Aorta (tissue), 5 donors: ENCODE measurements at places on chromosomes 7 and 10.

DNA sequence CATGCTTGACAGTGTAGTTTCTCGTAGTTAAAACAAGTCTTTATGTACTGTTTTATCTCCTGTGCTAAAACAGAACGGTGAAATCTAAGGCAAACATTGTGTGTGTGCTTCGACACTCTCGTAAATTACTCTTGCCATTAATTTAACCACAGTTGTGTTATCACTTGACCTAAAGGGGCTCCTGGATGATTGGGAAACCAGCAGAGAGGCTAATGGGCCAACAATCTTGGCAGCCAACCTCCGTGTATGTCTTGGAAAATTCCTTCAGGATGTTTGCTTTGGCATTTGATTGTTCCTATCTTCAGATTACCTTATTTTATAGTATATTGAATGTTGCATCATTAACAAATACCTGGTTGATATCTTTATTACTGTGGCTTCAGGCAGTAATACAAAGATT lies 409.5 kb downstream of the SDK1 start:
- DNase-seq: no peak

GRCh38 chr10:72524489-72524888 lies 101.4 kb downstream of the MICU1 start:
- DNase-seq: no peak

GRCh38 chr7:154858836-154859537 lies 143.9 kb downstream of the PAXIP1 start:
- no peak for DNase-seq

GRCh38 chr7:100472121-100472851 lies 6.7 kb downstream of the TSC22D4 start:
- DNase-seq: no peak

DNA sequence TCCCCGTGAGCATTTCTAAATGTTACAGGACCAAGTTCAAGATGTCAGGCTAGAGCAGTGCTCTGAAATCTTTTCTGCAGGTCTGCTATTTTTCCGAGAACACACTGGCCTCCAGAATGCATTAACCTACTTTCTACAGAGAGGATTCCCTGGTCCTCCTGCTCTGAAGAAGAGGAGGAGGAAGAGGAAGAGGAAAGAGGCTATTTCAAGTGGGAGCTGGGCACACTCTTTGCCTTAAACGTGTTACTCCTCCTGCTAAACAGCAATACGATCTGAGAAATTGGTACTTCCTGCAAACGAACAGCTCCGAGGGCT lies 157.4 kb downstream of the FRMD4A start:
- DNase-seq: no peak

DNA sequence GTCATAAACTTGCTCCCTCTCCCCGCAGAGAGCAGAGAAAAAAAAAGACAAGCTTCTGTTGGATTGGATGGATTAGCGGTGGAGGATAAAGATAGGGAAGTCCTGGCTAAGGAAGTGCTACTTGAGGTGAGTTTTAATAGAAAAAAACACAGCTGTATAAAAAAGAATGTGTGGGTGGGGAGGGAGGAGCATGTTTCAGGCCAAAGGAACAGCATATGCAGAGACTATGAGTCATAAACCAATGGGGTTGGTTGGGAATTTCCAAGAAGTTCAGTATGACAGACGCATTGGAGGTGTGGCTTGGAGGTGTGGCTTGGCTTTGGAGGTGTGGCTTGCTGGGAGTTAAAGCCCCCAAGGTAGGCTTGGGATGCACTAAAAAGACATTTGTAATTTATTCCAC lies 103.0 kb upstream of the LSM8 start:
- no peak for DNase-seq

DNA sequence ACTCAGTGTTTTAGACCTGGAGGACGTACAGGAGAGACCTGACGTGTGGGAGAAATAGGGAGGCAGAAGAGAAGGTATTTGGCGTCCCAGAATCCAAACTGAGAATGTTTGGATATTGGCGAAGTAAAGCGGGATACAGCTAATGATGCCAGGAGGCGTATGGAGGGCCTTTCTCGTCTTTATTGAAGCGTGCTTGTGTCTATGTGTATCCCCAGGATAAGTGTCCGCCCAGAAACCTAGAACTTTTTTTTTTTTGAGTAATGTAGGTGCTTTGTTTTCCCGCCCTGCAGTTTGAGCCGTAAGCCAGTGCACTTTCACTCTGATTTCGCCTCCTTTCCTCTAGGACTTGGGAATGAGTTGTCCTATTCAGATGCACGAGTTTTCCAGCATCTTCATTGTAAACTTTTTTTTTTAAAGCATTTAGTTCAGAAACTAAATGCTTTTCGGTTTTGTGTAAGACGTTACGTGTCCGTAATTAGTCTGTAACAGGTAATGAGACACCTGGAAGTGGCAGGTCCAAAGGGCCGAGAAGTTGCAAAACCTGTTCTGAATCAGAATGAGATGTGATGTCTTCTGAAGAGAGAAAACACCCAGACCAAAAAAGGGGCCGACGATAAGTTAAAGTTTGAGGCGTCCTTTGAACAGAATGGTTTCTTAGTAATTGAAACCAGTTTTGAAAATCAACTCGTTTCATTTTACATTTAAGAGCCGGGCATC lies 746 bp downstream of the ARL5B start:
- DNase-seq: no peak

DNA sequence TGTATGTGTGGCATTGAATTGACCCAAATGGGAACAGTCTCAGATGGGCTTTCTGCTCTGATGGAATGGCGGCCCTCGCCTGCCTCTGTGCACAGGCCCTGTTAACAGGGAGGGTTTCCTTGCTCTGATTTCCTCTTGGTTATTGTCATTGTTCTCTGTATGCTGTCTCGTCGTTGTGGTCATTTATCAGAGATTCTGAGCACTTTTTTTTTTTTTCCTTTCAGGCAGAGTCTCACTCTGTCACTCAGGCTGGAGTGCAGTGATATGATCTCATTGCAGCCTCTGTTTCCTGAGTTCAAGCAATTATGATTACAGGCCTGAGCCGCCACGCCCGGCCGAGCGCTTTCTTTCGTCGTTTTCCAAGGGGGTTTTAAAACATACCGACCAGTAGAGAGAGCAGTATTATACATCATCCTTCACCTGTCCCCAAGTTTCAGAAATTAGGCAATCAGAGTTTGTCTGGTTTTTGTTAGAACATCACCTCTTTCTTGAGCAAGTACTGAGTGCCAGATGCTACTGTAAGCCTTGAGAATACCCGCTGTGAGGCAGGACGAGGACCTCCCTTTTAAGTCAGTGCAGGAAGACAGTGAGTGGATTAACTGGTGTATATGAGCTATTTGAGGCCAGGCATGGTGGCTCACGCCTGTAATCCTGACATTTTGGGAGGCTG lies 6.5 kb downstream of the CHST12 start:
- no peak for DNase-seq

GRCh38 chr7:116953906-116954838 lies 871 bp downstream of the ST7 start:
- DNase-seq: peak; percentile 73

DNA sequence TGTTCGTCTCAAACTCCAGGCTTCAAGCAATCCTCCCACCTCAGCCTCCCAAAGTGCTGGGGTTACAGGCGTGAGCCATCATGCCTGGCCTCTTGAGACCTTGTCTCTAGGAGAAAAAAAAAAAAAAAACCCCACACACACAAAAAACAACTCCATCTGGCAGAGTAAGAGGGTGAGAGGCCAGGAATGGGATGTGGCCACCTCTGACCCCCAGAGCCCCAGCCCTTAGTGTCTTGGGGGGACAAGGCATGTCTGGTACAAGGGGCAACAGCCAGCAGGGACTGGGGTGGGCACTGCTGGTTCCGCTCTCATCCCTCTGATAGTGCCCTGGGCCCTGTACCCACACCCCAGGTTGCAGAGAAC lies 15.6 kb upstream of the TNRC18 start:
- DNase-seq: no peak

- no peak for DNase-seq
Observed at GRCh38 chr7:92135052-92135889, 994 bp upstream of the CYP51A1 start.

GRCh38 chr10:99658622-99659030 lies 683 bp upstream of the ENTPD7 start:
- peak; percentile 63 for DNase-seq

GRCh38 chr7:98879979-98880315 lies 1.6 kb downstream of the TRRAP start:
- peak; percentile 12 for DNase-seq

- no peak for DNase-seq
Observed at GRCh38 chr7:70072220-70072619, 473.9 kb downstream of the AUTS2 start.

- no peak for DNase-seq
Observed at GRCh38 chr10:127279334-127279774, 83.0 kb upstream of the INSYN2A start.

GRCh38 chr7:29345590-29345989 lies 151.0 kb downstream of the CHN2 start:
- peak; percentile 62 for DNase-seq

- no peak for DNase-seq
Observed at GRCh38 chr7:94398841-94399240, 4.1 kb downstream of the COL1A2 start.

DNA sequence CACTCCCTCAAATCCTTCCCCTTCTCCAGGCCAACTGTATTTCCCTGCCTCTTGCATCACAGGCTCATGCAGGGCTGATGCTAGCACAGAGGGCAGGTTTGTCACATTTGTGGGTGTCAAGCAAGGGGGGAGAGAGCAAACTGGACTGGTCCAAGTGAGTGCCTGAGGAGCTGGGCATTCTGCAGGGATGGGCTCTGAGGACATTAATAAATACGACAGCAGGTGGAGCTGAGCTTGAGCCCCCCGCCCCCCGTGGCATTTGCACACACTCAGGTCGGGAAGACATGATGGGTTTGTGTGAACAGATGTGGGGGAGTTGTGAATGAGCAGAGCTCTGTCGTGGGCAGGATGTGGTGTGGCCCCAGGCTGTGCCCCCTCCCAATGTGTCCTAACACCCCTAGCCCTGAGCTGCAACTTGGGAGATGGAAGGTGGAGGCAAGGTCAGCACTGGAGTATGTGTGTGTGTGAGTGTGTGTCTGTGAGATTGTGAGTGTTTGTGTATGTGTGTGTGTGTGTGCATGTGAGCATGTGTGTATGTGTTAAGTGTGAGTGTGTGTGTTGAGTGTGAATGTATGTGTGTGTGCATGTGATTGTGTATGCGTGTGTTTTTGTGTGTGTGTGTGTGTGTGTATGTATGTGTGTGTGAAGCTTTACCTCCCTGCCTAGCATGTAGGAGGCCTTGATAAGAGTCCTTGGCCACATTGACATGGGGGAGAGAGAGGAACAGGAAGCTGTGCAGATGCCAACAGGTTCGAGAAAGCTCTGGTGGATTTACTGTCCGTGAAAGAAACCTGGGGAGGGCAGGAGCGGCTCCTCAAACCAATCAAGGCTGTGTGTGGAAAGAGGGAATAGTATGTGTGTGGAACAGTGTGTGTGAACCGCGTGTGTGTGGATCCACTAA lies 9.1 kb downstream of the RASSF4 start:
- peak; percentile 69 for DNase-seq

DNA sequence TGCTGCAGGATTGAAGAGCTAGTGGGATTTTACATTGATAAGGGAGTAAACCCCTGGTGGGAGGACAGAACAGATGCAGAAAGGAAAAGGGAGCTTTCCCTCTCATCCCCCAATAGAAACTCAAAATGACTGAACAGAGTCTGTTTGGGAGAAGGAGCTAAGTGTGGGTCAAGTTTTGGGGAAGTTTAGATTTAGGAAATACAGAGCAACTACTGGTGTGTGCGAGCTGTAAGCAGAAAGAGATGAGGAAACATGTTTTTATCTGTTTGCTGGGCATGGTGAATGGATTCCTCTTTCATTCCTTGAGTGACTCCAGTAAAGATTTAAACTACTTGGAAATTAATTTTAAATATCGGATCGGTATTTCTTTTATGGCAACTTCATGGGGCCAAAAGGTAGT lies 132.7 kb downstream of the AOAH start:
- no peak for DNase-seq

GRCh38 chr10:29692121-29692539 lies 57.4 kb upstream of the SVIL start:
- no peak for DNase-seq

- no peak for DNase-seq
Observed at GRCh38 chr7:107785926-107786325, 17.1 kb downstream of the SLC26A3 start.

- DNase-seq: no peak
Observed at GRCh38 chr7:93337052-93337451, 104.9 kb downstream of the VPS50 start.

- no peak for DNase-seq
Observed at GRCh38 chr7:101823596-101823995, 6.2 kb downstream of the CUX1 start.

DNA sequence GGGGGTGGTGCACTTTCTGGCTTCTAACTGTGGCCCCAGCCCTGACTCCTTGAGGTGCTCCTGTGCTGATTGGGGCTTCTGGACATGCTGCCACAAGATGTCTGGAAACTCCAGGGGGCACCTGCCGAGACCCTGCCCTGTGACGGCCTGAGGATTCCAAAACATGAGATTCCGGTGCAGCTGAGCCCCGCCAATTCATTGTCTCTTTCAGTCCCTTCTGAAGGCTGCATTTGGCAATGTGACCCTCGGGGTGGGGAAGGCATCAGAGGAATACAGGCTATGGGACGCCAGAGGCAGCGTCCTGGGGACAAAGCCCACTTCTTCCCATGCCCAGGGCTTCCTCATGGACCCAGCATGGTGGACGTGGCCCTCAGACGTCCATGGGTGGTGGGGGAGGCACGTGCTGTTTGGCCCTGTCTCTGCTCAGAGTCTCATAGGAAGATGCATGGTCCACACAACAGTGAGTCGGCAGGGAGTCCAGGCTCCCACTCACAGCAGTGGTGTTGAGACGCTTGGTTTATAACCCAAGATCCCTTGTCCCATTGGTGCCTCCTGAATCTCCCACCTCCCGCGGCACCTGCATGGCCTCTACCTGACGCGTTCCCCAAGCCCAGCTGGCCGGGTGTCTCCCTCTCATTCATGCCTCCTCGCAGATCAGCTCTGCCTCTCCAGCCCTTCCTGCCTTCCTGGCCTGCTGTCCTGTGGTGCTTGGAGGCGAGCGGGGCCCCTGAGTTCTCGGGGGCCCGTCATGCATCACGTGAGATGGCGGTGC lies 129.9 kb downstream of the WDR37 start:
- DNase-seq: peak; percentile 48

- DNase-seq: no peak
Observed at GRCh38 chr10:70540789-70541360, 61.7 kb downstream of the PRF1 start.

GRCh38 chr7:79216236-79216635 lies 237.2 kb downstream of the MAGI2 start:
- DNase-seq: no peak

DNA sequence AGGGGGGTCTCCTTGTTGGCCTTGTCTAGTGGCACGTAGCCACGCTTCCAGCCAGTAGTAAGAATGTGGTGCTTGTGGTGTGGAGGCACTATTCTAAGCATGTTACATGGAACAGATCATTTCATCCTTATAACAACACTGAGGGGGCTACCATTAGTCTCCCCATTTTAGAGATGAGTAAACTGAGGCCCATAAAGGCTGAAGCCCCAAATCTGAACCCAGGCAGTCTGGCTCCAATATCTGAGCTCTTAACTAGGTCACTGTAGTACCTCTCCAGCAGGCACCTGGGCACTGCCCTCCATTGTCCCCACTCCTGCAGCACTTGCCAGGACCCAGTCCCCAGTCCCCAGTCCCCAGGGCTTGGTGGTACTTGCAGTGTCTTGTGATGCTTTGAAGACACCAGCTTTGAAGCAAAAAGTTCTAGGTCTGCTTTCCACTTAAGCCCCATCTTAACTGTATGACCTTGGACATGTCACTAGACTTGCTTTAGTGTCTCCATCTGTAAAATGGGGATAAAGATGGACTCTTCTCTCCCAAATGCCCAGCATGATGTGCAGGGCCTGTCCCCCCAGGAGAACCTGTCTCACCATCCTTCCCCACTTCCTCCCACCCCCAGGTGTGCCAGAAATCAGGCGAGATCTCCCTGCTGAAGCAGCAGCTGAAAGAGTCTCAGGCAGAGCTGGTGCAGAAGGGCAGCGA lies 6.4 kb downstream of the LZTS2 start:
- no peak for DNase-seq

GRCh38 chr7:140458916-140459315 lies 20.4 kb downstream of the MKRN1 start:
- no peak for DNase-seq
